Cardiac septum (tissue), 1 donor: ENCODE measurements at places on chromosomes 4 and X. TPM values are rescaled to one million over a fixed set of nuclear protein-coding genes. Genes with fewer than 3 reads are reported as not detected.

The ZCCHC18 gene
- 3.7 TPM for total RNA-seq

DNA sequence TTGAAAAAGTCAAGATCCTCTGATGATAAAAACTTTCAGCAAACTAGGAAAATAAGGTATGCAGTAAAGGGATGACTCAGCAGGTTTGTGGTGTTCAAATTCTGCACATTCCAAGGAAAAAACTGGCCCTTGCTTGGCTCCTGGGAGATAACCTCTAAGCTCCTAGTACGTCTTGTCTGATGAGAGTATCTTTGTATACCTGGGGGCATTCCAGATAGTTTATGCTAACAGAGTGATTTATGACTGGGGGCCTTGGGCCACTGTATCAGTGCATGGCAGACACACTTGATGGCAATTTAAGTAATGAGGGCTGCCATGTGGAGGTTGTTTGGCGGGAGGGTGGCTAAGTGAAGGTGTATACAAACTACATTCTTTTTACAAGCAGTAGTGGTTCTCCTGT is 56.9 kb downstream of the NSG1 start:
- DNase-seq = no peak

GRCh38 chr4:6183740-6184139 is 16.6 kb downstream of the JAKMIP1 start:
- no peak for DNase-seq

The ANXA5 gene
- total RNA-seq = 152 TPM

The CXCL6 gene
- 0.22 TPM for total RNA-seq

DNA sequence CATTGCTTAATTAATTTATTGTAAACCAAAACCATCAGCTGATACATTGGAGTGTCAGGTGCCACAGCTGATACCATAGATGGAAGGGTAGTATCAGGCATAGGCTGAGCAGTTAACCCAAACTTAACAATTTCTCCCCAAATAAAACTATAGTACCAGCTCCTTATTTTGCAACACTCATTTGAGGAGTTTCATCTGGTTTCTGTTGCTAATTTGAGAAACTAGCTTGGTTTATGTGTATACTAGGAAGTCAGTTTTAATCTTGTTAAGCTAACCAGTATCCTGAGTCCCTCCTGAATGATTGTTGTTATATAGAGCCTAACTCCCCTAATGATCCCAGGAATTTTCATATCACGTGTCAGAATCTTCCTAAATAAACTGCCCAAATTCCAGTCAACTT is 12.7 kb downstream of the DCAF16 start:
- no peak for DNase-seq

The HHIP gene
- 0.30 TPM for total RNA-seq

The FGF13 gene
- 1.2 TPM for total RNA-seq

DNA sequence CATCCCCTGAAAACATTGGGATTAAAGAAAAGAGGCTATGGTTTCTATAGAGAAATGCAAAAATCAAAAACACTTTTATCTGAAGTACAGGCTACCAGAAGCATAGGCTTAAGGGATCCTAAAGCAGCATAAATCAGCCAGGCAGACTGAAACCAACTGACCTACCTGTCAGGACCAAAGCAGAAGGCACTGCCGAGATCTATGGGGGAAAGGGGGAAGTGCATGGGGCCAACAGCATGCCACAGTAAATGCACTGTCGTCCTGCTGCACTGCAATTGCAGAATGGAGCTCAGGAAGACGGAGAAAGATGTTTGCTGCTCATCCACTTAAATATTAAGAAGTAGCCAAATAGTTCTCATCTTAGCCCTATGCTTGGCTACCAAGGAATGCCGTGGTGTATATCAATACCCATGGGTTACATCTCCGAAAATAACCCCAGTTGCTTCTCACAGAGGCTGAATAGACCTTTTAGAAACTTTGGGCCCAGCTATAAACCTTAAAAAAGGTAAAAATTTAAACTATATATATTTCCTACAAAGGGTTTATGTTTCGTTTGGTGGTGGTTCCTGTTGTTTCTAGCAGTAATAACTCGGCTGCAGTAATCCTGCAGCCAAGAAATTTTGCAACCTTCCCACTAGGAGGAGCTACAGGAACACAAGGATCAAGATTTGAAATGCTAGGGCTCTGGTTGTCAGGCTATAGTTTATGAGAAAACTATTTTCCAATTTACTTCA is 312.2 kb upstream of the DIAPH2 start:
- DNase-seq = no peak

DNA sequence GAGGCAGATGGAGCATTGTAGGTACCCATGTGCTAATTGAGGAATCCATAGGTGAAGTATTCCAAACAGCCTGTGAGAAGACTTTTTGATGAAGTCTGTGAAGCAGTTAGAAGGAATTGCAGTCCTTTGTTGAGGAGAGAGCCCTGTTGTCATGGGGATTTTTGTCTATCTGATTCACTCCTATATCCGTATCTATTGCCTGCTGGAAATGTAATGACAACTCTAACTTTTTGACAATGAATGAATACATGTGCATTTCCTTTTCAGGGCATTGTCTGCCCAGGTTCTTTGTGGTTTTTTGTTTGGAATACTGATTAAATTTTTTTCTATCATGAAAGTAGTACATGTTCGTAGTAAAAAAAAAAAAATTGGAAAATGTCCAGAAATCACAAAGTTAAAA is 31.1 kb downstream of the STK32B start:
- DNase-seq = no peak

- DNase-seq = no peak
These were observed 230.6 kb upstream of the SPRY1 start for GRCh38 chr4:123166023-123166422.

GRCh38 chr4:24837336-24837735 is 42.0 kb downstream of the SOD3 start:
- DNase-seq = no peak

- peak; percentile 74 for DNase-seq
These were observed at the start of gene KLHL13 for GRCh38 chrX:118116713-118117550. KLHL13 (minus strand) TSS chrX:118116810; CDS start chrX:118028473, 88,337 bp downstream.

GRCh38 chr4:38060829-38061431 is 100.7 kb downstream of the PTTG2 start:
- DNase-seq = no peak

GRCh38 chr4:183599690-183600089 is 59.3 kb downstream of the RWDD4 start:
- DNase-seq = no peak

- DNase-seq = no peak
These were observed 4.0 kb upstream of the PRDM5 start for GRCh38 chr4:120926358-120927025.

DNA sequence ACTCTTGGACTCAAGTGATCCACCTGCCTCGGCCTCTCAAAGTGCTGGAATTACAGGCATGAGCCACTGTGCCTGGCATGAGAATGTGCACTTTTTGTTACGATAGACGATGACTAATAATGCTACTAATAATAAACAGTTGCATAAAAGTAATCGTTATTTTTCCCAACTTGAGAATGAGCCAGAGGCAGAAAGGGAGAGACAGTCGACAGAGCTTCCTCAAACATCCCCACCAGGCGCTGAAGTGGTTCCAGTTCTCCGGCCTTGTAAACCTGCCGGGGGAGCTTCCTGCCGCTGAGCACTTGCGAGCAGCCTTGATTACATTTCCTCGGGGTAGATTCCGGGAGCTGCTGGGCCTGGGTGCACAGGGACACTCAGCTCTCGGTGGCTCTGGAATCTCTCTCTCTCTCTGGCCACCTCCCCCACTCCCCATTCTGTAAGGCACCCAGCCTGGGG is 8.9 kb upstream of the HTRA3 start:
- DNase-seq = no peak

The TMPRSS11A gene
- total RNA-seq = not detected

DNA sequence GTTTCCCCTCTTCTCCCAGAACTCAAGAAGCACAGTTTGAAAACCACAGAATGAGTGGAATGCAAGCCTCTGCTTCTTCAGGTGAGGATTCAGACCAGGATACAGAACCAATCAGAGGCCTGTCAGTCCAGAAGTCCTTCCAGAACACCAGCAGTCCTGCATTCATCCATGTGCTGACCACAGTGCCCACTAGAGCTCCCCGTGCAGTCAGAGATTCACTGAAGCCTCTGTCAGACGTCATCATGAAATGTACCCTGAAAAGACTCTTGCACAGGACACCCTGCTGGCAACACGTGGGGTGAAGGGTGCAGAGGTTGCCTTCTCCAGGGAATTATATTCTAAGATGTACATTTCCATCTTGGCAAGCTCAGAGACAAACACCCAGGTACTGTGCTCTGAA is 75.9 kb upstream of the LSM6 start:
- DNase-seq = no peak

- no peak for DNase-seq
These were observed 214.8 kb downstream of the CRLF2 start for GRCh38 chrX:997631-998137.

GRCh38 chr4:130361616-130362015 is 1265.7 kb downstream of the C4orf33 start:
- no peak for DNase-seq

DNA sequence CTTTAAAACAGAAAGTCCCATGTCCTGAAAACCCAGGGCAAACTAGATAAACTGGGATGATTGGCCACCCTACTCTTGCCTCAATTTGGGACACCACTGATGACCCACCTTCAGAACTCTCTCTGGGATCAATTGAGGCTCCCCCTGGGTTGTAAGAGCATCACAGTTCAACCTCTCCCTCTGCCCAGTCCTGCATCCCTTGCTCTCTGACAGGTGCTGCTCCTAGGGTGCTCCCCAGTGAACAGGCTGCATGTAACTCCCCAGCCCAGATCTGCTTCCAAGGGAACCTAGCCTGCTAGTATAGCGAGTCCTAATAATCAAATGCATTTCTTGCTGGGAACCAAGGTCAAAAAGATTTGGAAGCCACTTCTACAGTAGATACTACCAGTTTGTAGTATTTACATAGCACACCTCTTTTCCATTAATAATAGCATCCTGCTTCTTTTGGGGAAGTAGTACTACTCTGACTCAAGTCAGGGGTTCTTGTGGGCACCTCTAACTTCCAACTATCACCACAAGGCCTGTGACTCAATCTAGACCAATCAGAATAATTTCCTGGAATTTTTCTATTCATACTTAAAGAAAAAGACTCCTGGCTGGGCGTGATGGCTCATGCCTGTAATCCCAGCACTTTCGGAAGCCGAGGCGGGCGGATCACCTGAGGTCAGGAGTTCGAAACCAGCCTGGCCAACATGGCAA is 42.1 kb upstream of the SPINK2 start:
- no peak for DNase-seq

DNA sequence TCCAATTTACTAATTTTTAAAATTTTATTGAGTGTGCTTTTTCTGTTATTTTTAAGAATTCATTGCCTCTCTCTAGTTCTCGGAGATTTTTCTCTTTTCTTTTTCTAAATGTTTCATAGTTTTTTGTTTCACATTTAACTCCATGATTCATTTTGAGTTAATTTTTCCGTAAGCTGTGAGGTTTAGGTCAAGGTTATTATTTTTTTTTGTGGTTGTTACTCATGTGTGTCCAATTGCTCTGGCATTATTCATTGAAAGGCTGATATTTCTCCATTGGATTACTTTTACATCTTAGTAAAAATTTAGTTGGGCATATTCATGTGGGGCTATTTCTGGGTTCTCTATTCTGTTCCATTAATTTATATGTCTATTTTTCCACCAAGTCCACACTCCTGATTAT is 220.8 kb downstream of the MID1IP1 start:
- DNase-seq = no peak
